ENCODE measurements at places on chromosomes 5 and 9.

DNA sequence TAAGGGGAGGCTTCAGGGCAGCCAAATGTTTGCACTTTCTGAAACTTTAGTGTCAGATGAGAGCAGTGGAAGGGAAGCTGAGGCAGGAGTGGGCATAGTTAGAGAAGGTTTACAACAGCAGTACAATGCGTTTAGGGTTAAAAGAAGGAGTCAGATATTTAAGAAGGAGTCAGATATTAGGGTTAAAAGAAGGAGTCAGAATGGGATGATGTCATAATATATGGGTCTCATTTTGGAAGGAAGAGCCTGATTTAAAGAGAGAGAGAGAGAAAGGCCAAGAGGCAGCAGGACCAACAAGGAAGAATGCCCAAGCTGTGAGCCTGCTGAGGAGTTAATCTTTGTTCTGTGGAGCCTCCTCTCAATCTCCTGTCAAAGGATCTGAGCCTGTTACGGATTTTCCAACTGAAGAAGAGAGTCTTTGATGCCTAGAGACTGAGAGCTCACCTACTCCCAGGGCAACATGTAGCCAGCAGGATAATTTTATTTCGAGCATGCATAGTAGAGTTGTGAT is 9.5 kb downstream of the ISL1 start:
- DNase-seq = no peak

GRCh38 chr5:68918306-68918705 is 175.5 kb upstream of the SLC30A5 start:
- DNase-seq = no peak

GRCh38 chr9:116061546-116062205 is 91.9 kb upstream of the PAPPA start:
- DNase-seq = no peak

DNA sequence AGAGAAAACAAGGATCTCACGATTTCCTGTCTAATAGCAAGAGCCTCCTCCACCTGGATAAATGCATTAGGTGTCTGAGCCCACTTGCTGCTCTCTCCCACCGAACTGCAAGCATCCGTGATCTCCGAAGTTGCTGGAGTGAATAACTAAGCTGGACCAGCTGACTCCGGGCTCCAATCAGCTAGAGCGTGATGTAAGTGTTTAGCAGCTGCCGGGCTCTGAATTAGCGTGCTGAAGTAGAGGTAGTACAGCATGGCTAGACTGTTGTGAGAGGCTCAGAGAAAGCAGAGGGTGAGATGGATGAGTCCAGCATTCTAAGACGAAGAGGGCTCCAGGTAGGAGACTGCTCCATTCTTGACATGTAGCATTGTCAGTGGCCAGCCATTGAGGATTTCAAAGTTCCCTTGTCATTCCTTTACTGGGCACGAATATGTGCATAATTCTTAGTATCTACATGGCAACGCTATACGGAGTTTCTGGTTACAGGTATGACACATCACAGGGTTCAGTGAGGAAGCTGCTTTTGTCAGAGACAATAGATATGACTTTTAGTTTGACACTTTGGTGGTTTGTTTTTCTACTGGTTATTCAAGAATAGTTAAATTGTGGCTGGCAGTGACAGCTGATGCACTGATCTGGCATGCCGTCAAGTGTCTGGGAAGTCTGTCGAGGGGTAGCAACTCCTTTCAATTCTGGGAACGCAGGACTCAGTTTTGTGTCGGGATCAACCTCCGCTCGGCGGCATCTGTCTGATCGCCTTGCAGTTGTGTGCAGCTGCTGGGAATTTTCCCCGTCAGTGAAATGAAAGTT is 232.6 kb downstream of the MAST4 start:
- DNase-seq = peak; percentile 92

- peak; percentile 21 for DNase-seq
Observed at GRCh38 chr9:131656356-131657036, 83.4 kb downstream of the RAPGEF1 start.

GRCh38 chr5:177496070-177496726 is 1.2 kb downstream of the PDLIM7 start:
- DNase-seq = no peak

GRCh38 chr5:124436294-124436693 is 310.1 kb downstream of the ZNF608 start:
- no peak for DNase-seq

GRCh38 chr9:99660191-99660636 is 161.5 kb upstream of the NR4A3 start:
- peak; percentile 45 for DNase-seq

GRCh38 chr5:95673081-95673480 is 9.7 kb downstream of the SPATA9 start:
- no peak for DNase-seq

- DNase-seq = peak; percentile 92
Observed at GRCh38 chr9:8555762-8556500, 756.4 kb upstream of the DMAC1 start.

DNA sequence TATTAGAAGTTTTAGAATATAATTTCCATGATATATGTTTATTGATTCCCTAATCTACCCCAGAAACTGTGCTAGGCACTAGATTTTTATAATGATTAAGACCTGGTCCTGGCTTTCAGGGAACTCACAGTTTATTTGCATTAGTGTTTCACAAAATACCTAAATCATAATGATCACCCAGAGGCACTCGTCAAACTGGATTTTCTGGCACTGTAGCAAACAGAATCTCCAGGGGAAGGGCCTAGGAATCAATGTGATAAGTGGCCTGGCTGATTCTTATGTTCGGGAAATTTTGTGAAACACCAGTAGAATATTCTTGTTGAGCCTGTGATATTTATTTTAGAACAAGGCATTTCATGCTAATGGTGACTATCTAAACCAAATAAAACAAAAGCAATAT is 37.4 kb upstream of the SRP19 start:
- DNase-seq = no peak

DNA sequence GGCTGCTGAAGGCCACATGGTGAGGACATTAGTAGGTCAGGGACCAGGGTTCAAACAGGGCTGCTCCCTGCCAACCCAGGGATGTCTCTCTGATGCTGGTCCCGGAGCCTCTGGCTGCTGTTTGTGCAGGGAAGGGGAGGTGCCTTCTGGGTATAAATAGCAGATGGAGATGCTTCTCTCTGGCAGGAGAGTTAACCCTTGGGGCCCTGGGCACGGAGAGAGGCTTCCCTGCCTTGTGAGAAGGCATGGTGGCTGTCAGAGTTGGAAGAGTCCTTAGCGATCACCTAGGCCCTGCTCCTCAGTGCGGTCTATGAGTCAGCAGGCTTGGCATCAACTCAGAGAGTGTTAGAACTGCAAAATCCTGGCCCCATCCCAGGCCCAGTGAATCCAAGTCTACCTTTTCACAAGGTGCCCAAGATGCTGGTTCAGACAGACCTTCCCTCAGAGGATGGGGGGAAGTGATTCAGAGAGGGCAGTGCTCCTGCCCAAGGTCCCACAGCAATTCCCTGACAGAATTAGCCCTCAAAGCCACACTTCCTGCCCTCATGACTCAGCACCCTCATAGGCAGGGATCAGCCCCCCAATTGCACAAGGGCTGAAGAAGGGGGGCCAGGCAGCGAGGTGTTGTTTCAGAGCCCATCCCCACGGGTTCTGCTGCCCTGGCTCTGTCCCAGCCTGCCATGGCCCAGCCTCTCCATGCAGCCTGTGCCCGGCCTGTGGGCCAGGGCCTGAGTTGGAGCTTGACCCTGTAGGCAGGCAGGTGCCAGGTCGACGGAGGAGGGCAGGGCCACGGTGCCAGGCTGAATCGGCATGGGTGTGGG is 25.6 kb downstream of the CAMK2A start:
- no peak for DNase-seq

Data from skin of body (tissue), 3 donors.